ENCODE measurements at places on chromosomes 2 and 18. TPM values are rescaled to one million over a fixed set of nuclear protein-coding genes. Genes with fewer than 3 reads are reported as not detected.

GRCh38 chr2:100394111-100394641 lies 23.3 kb downstream of the CHST10 start:
- DNase-seq = no peak

DNA sequence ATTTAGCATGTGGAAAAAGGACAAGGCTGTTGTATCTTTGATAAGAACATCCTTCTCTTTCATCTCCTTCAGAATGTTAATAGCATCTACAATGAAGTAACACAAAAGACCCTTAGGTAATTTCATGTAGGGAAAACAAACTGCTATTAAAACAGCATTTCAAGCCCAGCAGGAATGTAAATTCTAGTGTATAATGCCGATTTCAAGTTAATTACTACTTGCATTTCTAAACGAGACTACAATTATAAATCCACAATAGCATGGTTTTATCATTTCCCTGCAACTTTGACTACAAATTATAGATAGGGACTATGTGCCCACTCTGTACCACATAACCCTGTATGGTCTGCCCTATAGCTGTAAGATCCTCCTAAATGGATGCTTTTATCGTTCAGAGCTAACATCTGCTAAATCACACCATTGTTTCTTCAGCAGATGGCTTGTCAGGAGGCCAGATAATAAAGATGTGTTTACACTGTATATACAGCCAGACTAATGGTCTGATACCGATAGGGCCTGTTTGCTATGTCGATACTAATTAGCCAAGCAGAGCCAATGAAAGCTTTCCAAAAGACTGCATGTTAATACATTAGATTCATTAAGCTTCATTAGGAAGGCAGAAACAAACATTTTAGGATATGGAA lies 51.9 kb downstream of the LRPPRC start:
- no peak for DNase-seq

DNA sequence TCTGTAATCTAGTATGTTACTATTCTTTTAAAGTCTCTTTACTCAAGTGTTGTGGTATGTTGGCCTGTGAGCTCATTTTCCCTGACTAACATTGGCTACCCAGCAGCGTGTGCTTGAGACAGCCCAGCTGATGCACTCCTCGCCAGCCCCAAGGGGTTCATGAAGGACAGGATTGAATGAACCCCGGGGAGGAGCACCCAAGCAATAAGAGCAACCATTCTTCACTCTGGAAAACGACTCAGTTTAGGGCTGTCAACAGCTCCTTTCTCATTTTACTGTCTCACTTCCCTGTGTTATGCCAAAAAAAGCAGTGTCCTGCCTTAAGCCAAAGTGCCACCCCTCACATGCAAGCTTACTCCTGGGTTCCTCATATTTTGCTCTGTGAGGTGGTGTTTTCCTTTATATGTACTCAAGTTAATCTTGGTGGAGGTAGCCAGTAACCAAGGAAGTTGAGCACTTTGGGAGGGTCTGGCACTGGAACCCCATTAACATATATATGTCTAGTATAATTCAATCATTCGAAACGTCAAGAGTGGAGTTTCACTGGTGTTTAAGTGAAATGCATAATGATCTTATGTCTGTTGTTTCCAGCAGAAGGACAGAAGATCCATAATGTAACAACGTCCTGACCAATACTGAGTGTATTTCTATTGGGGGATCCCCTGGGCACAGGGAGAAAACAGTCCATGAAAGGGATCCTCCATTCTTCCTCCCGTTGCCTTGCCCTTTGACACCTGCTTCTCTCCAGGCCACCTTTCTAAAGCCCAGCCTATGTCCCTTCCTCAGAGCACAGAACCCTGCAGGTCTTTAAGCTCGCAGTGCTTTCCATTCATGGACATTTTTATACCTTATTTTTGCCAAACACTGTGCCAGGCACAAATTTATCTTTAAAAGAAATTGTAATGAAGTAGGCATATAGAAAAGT lies 43.2 kb downstream of the ATIC start:
- DNase-seq = no peak

DNA sequence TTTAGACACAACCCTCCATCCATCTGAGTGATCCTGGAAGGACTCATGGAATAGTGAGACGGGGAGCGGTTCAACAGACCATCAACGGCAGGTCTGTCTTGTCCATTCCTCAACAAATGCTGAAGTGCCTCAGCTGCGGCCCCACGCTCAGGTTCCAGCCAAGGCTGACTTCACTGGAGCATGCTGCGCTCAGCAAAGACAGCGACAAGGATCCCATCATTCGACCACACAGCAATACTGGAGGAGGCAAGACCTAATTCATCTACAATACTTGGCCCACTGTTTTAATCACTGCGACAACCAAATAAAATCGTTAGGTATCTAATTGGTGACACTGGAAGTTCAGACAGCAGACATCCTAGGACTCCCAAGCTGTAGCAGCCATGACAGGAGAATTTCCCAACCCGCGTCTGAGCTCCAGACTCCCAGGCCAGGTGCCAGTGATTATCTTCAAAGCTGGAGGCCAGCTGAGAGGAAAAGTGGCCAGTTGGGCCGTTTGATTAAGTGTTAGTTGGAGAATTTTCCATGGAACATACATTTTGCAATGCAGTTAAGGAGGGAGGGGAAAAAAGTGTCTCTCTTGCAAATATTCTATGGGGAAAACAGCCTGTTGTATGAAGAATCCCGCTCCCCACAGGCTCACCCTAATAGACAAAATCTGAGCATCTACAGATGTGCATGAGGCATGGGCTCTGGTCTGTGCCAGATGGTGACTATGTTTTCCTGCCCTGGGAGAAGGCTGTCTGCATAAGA lies 92.5 kb upstream of the SLC35G4 start:
- DNase-seq = no peak

DNA sequence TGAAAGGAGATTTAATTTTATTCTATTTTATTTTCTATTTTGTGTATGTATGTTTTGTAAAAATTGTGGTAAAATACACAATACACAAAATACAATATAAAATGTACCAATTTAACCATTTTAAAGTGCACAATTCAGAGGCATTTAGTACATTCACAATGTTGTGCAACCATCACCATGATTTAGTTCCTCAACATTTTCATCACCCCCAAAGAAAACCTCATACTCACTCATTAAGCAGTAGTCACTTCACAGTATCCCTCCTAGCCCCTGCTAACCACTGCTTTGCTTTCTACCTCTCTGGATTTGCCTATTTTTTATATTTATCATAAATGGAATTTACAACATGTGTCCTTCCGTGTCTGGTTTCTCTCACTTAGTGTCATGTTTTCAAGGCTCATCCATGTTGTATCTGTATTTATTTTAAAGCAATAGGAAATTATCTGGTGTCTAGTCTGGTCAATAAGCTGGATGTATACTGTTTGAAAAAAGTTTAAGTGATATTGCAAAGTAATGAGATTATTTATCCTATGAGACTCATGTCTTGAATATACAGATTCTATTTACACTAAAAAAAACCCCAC lies 77.9 kb upstream of the GLS start:
- DNase-seq = no peak

DNA sequence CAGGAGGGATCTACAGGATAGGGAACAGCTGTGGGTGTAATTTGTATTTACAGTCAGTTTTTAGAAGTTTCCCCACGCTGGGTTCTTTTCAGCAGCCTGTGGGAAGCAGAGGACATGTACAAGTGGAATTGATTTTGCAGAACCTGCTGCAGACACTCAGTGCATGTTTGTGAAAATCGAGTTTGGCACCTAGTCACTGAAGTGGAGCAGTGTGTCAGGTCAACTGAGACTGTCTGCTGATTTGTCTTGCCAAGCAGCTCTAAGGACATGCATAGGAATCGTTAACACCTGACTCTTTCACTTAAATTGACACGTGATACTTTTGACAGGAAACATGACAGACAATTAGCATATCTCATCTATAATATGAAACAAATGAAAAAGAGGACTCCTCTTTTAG lies 416.6 kb downstream of the TMX3 start:
- DNase-seq = no peak

DNA sequence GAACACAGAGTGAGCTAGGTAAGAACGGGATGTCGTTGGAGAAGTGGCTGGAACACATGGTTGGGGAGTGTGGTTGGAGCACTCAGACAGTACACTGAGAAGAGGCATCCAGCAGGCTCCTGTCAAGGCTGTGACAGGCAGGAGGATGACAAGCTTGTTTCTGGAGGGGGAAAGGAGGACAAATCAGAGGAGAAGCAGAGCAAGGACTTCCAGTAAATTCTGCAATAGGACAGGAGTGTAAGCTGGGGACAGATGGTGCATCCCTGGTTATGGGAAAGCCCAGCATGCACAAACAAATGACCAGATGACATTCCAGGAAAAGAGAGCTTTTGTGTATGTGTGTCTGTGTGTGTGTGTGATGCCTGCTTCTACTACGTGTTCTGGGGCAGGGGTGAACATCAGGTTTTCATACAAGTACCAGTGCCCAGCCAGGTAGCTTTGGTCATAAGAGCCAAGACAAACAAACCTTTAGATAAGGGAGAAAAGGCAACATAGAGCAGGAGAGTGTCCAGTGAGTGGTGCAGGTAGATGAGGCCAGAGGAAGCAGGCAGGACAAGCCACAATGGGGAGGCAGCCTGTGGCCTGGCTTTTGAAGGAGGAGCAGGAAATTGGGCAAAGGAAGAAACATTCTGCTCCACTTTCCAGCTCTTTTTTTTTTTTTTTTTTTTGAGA lies 32.1 kb upstream of the MAPK4 start:
- DNase-seq = no peak

DNA sequence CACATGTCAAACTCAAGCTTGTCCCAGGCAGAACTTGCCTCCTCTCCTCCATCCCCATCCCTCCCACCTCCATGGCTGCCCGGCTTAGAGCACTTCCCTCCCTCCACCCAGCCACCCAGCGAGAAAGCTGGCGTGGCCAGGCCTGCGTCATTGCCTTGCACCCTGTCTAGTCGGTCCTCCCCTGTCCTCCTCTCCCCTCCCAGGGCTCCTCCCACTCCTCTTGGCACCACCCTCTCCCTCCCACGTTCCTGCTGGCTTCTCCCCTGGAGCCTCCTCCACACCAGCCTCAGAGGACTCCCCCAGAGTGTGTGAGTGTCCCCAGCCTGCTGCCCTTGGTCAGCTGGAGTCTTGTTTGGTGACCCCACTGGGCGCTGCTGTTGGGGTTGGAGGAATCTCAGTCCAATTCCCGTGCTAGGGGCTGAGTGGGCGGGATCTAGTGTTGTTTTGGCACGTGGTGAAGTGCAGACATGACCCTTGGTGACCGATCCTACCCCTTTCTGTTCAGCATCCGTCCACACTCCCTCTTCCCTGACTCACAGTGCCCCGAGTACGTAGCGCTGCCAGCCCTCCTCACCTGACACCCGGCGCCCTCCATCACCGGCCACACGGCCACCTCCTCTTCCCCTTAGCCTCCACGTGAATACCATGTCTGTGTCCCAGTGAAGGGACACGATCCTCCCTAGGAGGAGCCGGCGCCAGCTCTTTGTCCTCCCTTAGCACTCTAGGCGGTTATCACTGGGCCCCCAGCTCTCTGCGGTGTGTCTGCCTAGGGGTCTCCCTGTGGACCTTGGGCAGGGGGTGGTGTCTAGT lies 41.4 kb downstream of the ATP6V1C2 start:
- no peak for DNase-seq

DNA sequence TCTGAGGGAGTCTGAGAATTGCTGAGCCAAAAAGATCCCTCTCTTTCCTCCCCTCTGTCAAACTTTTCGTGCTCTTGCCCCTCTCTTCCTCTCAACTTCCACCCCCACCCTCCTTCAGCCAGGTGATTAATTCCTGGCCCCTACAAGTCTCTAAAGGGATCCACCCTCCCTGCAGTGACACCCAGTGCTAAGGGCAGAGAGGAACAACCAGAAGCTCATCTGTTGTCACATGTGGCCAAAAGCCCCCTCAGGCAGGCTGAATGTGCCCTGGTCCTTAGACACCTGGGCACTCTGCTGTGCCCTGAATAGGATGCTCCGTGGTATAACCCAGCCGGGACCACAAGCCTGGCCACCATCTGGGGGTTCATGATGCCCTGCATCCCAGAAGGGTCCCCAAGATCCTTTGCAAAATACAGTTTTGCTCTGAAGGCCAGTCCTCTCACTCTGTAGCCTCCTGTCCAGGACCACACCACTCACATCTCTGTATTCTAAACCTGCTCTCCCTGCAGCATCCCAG lies 234.4 kb downstream of the BCL11A start:
- no peak for DNase-seq

- no peak for DNase-seq
These were observed 27.0 kb downstream of the NFATC1 start for GRCh38 chr18:79422783-79423165.

GRCh38 chr2:216345846-216346245 lies 26.4 kb downstream of the MARCHF4 start:
- no peak for DNase-seq

- DNase-seq = no peak
These were observed 32.9 kb downstream of the SP140 start for GRCh38 chr2:230258483-230258882.

DNA sequence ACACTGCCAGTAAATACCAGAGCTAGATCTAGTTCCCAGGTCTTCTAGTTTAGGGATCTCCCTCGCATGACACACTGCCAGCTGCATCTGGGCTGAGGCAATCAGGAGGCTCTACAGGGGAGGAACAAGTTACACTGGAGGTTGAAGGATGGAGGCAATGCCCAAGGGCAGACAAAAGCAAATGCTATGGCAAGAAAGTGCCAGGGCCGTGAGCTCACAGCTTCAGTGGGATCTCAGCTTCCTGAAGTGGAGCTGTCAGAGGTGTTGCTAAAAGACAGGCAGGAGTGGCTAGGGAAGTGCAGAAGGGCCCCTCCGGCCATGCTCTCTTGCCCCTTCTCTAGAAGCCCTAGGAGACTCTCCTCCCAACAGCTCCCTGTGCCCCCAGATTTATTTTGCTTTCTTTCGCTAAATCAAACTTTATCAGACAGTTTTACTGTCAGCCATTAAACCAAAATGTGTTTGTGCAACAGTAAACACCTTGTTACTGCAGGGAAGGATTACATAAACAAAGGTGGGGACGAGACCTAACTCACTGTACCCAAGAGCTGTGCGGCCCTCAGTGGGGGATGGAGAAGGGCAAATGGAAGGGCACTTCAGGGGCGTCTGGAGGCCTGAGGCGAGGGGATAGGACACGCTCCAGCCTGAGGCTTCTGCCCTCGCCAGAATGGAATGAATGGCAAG lies 39.4 kb upstream of the PKDCC start:
- DNase-seq = no peak

ANTXR1 gene
- 138 TPM for total RNA-seq

LONRF2 gene
- 6.7 TPM for total RNA-seq

ALK gene
- 1.0 TPM for total RNA-seq

TNFAIP6 gene
- 34.1 TPM for total RNA-seq

AFF3 gene
- 43.5 TPM for total RNA-seq

MYO7B gene
- total RNA-seq = 0.11 TPM

TCF23 gene
- 0.85 TPM for total RNA-seq

LINC00305 gene
- not detected for total RNA-seq

TCF7L1 gene
- total RNA-seq = 9.2 TPM

NOL4 gene
- 1.3 TPM for total RNA-seq

GNLY gene
- total RNA-seq = not detected

FAM161A gene
- 15.3 TPM for total RNA-seq

MREG gene
- 3.4 TPM for total RNA-seq
